Bronchial epithelial cell (primary cell): ENCODE measurements at places on chromosomes 2 and 18.

GRCh38 chr2:83217854-83218253 lies 1241.2 kb downstream of the SUCLG1 start:
- DNase-seq: no peak

DNA sequence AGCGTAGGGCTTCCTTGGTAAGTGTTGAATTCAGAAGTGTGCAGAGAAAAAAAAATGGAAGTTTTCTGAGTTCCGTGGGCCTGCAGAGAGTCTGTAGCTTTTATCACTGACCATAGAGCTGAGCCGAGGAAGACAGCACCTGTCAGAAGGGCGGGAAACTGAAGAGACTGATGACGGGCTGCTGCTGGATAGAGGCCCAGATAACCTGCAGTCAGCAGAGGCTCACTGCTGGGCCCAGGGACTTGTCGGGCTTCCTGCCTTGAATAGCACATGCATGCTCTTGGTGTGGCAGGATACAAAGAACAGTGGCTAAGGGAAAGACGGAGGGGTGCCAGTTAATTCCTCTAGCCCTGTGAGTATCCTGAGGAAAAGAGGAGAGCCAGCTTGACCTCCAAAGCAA lies 166.4 kb downstream of the MGAT5 start:
- no peak for DNase-seq

DNA sequence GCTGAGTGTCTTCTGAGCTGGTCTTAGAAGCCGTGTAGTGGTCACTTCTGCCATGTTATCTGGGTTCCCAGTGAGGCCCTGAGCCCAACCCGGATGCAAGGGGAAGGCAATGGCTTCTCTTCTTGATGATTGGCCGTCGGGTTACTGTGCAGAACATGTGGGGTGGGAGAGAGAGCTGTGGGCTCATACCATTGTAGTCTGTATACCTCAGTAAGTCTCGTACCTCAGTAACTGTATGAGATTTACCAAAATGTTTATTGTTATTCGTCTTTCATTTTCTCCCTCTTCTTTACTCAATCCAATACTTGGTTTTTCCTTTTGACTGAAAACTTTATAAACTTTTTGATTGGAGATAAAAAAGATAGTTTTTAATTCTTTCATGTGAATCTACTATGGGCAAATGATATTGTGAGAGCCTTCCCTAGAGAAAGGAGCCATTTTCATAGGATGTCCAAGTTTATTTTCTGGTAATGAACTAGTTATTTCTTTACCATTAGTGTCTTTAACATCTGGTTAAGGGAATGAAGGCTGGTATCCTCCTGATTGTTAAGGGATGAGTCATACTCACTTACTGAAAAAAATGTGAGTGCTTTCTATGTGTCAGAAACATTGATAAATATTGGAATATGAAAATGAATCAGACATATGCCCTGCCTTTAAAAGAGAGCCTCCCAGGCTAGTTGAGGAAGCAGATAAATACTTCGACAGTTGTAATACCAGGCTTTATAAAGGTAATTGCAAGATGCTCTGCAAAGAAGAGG lies 129.9 kb downstream of the PRPF40A start:
- DNase-seq: peak; percentile 64

DNA sequence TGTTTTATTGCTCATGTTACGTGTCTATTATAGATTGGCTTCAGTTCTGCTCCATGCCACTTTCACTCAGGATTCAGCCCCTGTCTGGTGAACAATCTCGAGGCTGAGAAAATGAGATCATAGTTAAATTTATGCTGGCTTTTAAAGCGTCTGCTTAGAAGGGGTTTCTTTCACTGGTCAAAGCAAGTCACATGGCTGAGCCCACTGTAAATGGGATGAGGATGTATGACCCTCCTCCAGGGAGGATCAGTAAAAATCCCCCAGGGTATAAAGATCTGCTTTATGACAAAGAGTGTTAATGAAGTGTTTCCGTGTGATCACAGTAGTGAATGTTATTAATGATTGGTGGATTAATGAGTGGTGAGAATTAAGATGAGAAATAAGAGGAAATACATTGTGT lies 6.2 kb upstream of the PLCL1 start:
- no peak for DNase-seq

GRCh38 chr2:69306393-69306821 lies 80.6 kb downstream of the GFPT1 start:
- DNase-seq: no peak

DNA sequence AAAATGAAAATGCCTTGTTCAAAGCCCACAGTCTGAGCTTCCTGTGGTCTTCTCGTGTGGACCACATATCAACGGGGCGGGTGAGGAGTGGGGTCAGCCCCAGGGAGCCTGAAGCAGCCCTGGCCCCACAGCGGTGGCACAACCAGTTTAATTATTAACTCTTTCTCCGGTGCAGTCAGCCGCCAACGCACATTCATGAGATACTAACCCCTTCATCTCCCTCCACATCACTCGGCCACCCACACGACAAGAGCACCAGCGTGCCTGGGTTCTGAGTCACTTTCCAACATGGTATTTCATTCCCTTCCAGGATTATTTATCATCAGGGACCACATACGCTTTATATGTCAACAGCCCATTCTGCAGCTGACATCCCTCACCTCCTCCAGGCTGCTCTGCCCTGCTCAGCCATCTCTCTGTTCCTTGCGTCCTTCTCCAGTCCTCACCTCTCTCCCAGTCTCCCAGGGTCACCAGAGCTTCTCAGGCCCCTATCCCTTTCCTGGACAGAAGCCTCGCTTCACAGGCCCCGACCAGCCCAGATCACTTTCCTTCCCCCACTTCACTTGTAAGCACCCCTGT lies 48.0 kb upstream of the ID2 start:
- DNase-seq: peak; percentile 6

DNA sequence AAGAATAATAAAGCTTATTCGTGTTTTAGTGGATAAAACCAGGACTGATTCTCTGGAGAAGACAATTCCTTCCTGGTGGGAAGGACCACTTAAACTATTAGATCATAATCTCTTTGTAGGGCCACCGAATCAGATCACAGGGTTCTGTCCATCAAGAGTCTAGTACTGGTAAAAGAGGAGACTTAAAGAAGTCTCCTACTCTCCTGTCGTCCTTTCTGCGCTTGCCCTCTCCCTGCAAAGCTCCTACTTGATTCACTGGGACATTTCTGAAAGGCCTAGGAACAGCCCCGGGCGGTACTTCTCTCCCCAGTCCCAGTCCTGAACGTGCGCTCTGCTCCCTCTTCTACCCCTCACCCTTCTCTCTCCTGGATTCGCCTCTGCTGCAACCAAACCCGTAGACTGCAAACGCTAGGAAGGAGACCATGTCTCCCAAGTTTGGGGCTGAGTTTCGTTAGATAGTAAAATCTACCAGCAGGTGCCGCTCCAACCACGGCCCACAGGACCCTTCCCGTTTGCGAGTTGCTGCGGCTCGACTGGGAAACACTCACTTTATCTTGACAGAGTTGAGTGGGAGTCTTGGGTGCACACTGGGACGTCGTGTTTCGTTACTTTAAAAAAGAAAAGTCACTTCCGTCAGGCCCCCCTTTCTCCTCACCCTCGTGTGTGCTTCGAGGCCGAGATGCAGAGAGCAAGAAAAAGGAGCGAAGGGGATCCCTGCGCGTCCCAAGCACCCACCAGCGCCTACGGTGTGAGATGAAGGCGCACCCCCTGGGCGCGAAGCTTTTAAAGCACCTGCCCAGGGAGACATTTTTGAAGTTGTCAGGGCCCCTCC lies 923 bp downstream of the FIGLA start:
- peak; percentile 48 for DNase-seq

- no peak for DNase-seq
These were observed 199.8 kb downstream of the EPHA4 start for GRCh38 chr2:221372159-221372884.

DNA sequence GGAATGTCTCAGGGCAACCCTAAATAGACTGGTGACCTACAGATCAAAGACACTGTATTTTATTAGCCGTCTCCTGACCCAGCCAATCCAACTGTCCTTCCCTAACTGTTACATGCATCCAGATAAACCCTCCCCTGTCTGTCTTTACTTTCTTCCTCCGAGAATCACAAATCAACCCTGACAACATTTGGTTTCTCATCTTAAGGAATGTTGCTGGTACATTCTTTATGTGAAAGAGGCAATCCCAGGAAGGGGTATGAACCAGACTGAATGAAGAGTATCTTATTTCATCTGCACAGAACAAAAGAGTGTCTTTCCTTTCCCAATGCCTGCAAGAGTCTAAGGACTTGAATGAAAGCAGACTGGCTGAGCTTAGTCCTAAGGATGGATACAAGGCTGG lies 113.9 kb upstream of the LTBP1 start:
- DNase-seq: peak; percentile 4

- peak; percentile 61 for DNase-seq
These were observed 61.4 kb downstream of the TGOLN2 start for GRCh38 chr2:85266146-85267041.

DNA sequence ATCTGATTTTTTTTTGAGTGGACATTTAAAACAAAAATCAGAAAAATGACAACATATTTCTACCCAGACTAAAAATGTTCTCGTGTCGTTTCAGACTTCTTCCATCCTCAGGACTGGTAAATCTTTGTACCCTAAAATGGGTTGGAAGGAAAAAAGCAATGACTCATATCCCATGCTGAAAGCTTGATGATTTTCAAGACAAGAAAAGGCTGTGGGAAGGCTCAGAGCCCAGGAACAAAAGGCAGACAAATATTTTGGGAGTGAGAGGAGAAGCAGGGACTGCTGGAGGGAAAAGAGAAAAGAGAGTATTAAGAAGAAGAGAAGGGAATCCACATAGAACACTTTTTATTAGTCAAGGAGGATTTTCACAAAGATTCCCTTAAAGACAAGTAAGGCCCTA lies 77.1 kb upstream of the CTAGE1 start:
- peak; percentile 40 for DNase-seq

DNA sequence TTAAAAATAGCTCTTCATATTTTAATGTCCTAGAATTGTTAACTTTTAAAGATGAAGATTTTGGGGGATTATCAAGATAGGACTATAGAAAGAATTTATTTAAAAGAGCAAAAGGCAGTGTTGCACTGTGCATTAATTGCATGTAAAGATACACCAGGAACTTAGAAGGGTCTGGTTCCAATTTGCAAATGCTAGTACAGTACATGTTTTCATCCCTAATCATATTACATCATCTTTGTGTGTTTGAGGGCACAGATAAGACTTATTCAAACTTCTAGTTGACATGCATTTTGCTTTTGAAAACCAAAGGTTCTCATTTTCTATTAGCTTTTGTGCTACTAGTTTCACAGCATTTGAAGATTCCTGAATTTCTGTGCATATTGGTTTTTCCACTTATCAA lies 231.7 kb upstream of the LYPD1 start:
- no peak for DNase-seq

GRCh38 chr2:129400826-129401225 lies 578.6 kb upstream of the RAB6C start:
- DNase-seq: no peak

DNA sequence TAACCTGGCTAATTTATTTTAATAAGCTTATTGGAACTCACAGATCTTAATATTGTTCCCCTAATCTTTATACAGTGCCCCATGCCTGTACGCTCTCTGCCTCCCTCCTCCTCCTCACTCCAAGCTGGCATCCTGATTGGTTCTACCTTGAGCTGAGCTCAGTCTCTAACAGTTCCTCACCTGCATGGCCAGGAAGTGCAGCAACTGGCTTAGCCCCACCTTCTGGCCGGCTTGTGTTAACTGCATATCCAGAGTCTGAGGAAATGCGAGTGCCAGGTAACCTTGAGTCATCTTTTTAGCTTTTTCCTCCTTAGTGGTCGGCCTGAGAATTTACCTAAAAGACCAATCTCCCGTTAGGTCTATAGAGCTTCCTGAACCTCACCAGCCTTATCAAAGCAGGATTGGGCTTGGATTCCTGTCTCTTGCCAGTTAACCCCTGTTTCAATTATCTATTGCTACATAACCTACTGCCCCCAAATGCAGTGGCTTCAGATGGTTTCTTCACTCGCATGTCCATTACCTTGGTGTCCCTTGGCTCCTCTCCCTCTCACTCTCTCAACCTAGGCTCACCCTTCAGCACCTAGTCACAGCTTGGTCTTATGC lies 89.5 kb upstream of the STK39 start:
- peak; percentile 88 for DNase-seq

GRCh38 chr18:24497031-24497754 lies 36.8 kb downstream of the HRH4 start:
- peak; percentile 17 for DNase-seq

- DNase-seq: no peak
These were observed 7.7 kb downstream of the HOXD3 start for GRCh38 chr2:176164611-176165369.

DNA sequence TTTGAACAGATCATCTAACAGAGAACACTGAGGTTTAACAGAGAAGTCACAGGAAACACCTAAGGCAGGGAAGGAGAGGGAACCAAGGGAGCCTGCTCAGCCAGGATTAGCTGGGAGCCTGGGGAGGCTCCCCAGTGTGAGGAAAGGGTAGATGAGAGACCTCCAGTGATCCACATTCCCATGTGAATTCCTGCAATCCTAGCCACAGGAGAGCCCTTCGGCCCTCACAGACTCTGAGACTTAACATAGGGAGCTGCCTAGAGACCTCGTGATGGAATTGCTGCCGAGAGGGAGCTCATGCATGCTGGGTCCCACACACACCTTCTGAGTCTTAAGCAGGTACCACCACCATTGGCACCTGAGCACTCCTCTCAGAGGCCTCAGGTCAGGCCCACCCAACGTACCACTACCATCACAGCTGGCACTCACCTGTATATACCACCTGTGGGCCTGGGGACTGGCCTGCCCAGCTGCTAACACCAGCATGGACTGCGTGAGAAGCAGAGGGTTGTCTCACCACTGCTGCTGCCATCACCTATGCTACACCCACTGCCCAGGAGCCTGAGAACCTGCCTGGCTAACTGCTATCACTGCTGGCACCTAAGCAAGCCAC lies 225.9 kb upstream of the RASGRP3 start:
- no peak for DNase-seq

DNA sequence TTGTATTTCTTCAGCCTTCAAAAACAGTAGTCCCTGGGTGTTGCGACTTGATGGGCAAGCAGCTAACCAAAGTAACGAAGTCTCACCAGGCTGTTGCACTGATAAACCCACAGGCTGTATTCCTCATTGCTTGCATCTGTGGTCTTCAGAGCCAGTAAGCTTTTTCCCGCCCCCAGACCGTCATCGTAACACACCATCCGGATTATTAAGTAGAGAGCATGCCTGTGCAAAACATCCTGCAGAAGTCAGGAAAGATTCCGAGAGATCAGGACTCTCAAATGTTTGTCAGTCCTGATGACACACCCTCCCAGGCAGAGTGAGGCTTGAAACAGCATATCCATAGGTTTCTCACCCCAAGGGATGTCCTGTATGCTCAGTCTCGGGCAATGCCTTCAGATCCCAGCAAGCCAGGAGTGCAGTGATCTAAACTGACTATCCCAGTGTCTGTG lies 15.9 kb downstream of the ITGB1BP1 start:
- DNase-seq: peak; percentile 87

- DNase-seq: no peak
These were observed 36.0 kb upstream of the IKZF2 start for GRCh38 chr2:213187386-213187785.

- DNase-seq: peak; percentile 67
These were observed 210.9 kb upstream of the OSR1 start for GRCh38 chr2:19569300-19569791.
